ENCODE measurements at places on chromosomes 2 and 18.
A peak's percentile ranks its signal among the peaks of the same experiment; 100 is the strongest.

- no peak for DNase-seq
Measured at GRCh38 chr2:106882673-106883072, 3.3 kb downstream of the ST6GAL2 start.

- no peak for DNase-seq
Measured at GRCh38 chr2:166792808-166793207, 95.5 kb upstream of the XIRP2 start.

- no peak for DNase-seq
Measured at GRCh38 chr2:200618590-200619021, 32.8 kb downstream of the AOX1 start.

DNA sequence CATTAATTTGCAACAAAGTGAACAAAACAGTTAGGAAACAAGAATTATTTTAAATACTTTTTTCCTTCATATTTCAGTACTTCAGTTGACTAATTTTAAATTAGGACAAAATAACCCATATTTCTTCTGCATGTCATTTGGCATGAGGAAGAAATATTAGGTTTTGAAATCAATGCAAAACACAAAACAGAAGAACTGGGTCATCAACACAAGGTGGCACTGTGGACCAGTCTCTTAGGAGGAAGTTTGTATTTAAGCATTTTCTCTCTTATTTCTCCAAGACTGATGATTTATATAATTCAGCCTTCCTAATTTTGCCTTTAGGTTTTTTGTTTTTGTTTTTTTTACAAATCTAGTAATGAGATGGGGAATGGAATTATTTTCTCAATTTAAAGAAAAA is 352.8 kb upstream of the KCNH7 start:
- no peak for DNase-seq

DNA sequence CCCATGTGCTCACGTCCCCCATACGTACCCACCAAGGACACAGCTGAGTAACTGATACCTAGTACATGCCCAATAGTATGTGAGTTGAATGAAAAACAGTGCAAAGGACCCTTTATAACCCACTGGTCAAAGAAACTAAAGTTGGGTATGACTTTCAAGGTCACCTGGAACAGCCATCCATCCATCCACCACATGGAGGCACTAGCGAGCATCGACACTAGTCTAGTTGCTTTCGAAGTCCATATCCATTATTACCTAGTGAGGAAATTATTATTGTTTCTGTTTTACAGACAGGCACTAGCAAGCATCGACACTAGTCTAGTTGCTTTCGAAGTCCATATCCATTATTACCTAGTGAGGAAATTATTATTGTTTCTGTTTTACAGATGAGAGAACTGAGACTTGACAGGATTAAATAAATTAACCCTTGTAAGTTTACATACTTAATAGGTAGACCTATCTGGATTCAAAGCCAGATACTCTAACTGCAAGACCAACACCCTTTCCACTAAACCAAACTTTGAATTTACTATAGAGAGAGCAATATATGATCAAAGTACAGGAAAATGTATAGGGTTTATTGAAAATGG is 233.7 kb downstream of the METTL4 start:
- no peak for DNase-seq

- DNase-seq, result no peak
Measured at GRCh38 chr2:169039702-169040101, 8.6 kb upstream of the ABCB11 start.

- no peak for DNase-seq
Measured at GRCh38 chr18:62999392-62999791, 284.1 kb downstream of the PHLPP1 start.

DNA sequence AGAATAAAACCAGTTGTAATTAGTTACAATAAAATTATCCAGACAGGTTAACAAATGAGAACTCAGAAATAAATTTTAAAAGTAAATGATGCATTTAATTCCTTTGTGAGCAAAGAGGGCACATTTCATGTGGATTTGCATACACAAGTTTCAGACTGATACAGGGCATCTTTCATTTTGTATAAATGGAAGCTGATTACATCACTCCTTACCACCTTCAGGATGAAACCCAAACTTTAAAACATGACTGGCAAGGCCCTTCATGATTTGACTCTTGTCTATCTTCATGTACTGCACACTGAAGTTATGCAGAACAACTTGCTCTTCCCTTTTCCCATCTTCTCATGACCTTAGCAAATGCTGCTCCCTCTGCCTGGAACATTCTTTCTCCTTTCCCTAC is 26.9 kb downstream of the EFEMP1 start:
- DNase-seq, result no peak

DNA sequence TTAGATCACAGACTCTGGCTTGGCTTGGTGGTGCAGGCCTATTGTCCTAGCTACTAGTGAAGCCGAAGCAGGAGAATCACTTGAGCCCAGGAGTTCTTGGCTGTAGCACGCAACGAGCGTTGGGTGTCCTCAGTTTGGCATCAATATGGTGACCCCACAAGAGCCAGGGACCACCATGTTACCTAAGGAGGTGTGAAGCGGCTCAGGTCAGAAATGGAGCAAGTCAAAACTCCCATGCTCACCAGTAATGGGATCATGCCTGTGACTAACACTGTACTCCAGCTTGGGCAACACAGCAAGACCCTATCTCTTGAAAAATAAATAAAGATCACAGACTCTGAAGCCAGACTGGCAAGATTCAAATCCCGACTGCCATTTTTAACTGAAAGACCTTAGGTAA is 1.7 kb upstream of the NOL10 start:
- no peak for DNase-seq

GRCh38 chr2:7755879-7756278 is 838.7 kb downstream of the RNF144A start:
- no peak for DNase-seq

GRCh38 chr2:9463698-9464034 is 10.7 kb upstream of the IAH1 start:
- DNase-seq, result no peak

DNA sequence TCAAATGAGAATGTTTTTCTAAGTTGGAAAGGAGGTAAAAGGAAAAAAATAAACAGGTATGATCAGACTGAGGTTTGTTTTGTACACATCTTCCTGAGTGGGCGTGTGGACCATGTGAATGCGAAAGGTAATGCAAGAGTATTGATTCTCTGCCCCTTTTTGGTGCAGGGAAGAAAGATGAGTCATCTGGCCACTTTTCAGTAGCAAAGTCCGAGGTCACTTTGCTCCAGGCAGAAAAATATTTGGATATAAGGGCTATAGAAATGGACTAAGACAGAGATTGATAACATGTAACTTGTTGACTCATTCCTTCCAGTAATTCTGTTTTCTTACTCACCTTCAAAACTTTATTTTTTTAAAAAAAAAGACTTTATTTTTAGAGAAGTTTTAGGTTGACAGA is 130.5 kb downstream of the DSEL start:
- DNase-seq, result no peak

- no peak for DNase-seq
Measured at GRCh38 chr2:14237902-14238301, 394.6 kb upstream of the LRATD1 start.

DNA sequence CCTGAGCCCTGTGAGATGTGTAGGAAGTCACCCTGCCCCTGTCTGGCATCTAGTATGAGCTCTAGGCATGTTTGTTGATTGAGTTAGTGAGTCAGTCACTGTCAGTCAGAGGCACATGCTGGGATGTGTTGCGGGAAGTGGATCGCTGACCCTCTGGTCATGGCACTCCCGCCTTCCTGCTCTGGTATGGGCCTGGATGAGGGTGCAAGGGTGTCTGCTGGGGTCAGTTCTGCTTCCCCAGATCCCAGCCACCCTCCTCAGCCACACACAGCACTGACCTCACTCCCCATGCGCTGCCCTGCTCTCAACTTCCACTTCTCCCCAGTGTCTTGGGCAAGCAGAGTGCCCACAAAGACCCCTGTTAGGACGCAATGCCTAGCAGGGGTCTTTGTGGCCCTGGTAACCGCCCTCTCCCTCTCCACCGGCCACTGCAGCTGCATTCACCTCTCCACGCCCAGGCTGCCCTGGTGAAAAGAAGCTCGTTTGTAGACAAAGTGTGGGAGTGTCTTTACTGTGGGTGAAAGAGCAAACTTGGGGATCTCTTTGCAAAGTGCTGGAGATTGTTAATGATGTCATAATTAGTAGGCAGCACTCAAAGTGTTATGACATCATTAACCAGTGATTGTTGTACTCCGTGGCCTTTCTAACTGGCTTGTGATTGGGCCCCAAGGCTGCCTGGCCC is 252.1 kb downstream of the LDLRAD4 start:
- DNase-seq, result no peak

- peak; percentile 91 for DNase-seq
Measured at GRCh38 chr2:233353769-233354499, at the start of gene DGKD. DGKD (plus strand) TSS chr2:233354494; CDS start chr2:233354519, 25 bp downstream.

GRCh38 chr2:45331410-45331786 is 279.7 kb downstream of the SRBD1 start:
- no peak for DNase-seq

GRCh38 chr2:98927027-98927426 is 9.0 kb downstream of the CRACDL start:
- no peak for DNase-seq

DNA sequence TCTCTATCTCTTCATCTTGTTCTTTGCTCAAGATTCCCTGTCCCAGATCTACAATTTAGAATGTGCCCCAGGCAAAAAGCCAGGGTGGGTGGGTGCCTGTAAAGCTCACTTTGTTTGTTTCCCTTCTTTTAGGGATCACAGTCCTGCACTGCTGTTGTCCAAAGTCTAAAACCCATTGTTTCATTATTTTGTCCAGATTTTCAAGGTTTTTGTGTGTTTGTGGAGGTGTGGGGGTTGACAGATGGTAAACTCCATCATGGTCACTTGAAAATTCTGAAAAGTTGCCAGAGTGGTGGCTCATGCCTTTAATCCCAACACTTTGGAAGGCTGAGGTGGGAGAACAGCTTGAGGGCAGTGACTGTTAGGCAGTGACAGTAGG is 41.5 kb downstream of the YES1 start:
- DNase-seq, result no peak

- no peak for DNase-seq
Measured at GRCh38 chr2:176127774-176128072, 1.8 kb upstream of the HOXD8 start.

DNA sequence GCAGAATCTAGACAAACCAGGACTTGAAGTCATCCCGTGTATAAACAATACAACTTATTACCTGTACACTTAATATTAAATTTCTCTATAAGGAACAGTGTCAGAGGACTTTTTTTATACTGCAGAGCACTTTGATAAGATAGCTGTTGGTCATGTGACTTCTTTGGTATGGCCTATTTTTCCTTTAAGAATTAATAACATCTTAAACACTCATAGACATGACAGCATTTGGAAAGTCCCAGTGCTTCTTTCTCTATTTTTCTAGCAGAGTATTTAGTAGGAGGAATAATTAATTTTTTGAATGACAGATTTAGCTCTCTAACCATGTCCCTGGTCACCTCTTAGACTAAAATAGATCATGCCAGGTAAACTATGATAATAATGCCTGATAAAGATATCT is 59.4 kb downstream of the PLCL1 start:
- DNase-seq, result no peak

GRCh38 chr2:109317471-109318095 is 188.6 kb downstream of the SH3RF3 start:
- no peak for DNase-seq

GRCh38 chr2:165432234-165432966 is 37.1 kb upstream of the CSRNP3 start:
- DNase-seq, result no peak

Measured in mesenteric fat pad (tissue), 1 donor.